ENCODE measurements at places on chromosomes 3 and 15.

- no peak for DNase-seq
Observed at GRCh38 chr3:150830094-150830681, 67.2 kb upstream of the SIAH2 start.

DNA sequence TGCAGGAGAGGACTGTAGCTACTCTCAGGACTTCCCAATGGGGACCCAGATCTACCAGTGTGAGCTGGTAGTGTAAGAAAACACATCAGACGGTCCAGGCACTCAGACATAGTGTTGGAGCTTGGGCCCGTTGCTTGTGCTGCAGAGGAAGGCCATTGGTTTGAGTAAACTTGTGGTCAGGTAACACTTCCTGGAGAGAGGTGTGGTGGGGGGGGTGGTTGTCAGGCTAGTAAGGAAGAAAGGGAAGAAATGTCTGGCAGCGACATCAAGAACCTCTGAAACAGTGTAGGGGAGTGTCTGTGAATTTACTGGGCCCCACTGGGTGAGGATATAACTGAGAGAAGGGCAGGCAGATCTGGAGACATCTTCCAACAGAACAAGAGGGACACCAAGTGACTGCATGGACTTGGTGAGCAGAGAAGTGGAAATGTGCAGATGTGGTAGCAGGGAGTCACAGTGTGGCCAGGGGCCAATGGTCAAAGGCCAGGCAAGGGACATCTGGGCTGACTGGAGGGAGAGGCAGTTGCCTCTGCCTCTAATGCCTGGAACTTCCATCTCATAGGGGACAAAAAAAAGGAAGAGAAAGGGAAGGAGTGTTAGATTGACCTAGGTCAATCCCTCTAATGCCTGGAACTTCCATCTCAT is 63.7 kb upstream of the MRPS22 start:
- DNase-seq, result no peak

DNA sequence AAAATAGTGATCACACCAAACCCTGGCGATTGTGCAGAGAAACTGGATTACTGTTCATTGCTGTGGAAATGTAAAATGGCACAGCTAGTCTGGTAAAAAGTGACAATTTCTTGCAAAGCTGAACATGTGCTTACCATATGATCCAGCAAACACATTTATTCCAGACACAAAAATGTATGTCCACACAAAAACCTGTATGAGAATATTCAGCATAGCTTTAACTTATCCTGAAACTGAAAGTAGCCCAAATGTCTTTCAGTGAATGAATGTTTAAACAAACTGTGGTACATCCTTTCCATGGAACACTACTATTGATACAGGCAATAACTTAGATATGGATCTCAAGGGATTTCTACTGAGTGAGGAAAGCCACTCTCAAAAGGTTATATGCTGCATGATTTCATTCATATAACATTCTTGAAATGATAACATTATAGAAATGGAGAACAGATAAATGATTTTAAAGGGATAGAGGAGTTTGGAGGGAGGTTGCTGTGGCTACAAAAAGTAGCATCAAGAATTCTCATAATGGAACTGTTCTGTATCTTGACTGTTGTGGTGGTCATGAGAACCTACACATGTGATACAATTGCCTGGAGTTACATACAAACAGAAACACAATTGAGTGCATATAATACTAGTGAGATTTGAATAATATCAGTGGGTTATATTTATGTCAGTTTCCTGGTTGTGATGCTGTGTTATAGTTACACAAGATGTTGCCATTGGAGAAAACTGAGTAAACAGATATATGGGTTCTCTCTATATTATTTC is 70.7 kb upstream of the DPH6 start:
- DNase-seq, result no peak

GRCh38 chr3:108940166-108940565 is 13.5 kb downstream of the GUCA1C start:
- DNase-seq, result no peak

DNA sequence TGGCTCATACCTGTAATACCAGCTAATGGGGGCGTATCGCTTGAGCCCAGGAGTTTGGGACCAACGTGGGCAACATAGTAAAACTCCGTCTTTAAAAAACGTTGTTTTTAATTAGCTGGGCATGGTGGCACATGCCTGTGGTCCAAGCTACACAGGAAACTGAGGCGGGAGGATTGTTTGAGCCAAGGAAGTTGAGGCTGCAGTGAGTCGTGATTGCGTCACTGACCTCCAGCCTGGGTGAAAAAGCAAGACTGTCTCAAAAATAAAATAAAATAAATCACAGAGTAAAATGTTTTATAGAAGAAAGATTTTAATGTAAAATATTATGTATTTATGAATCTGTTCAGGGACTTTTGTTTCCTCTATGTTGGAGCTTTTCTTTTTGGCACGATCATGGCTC is 15.3 kb upstream of the STRIT1 start:
- no peak for DNase-seq

DNA sequence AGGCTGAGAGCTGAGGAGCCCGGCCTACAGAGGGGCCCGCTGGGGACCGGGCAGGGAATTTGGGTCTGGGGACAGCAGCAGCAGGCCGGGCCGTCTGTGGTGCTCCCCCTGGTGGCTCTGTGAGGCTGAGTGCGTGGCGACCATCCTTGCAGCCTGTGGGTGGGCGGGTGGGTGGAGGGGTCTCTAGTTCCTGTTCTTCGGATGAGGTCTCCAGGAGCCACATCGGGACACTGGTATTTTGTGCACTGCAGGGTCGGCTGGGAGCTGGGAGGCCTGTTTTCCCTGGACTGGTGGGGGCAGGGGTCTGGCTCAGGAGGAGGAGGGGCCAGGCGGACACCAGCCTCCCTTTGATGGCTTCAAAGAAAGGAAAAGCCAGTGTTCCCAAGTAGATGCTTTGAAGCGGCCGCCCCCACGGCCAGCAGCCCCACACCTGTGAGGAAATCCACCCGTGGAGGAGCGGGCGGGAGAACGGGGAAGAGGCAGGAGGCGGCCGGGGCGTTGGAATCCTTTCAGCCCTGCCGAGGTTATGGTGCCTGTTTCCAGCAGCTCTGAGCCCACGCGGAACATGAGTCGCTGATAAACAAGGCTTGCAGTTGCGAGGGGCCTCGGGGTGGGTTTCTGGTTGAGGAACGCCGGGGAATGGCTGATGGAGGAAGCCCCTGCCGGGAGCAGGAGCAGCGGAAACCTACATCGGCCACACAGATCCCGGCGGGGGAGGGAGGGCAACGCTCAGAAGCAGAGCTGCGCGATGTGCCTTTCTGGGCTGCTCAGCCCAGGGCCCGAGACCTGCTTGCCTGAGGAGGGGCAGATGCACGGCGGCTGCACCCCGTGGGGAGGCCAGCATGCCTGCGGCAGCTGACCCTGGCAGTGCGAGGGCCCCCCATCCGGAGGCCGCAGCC is 154.3 kb downstream of the NSMCE3 start:
- no peak for DNase-seq

DNA sequence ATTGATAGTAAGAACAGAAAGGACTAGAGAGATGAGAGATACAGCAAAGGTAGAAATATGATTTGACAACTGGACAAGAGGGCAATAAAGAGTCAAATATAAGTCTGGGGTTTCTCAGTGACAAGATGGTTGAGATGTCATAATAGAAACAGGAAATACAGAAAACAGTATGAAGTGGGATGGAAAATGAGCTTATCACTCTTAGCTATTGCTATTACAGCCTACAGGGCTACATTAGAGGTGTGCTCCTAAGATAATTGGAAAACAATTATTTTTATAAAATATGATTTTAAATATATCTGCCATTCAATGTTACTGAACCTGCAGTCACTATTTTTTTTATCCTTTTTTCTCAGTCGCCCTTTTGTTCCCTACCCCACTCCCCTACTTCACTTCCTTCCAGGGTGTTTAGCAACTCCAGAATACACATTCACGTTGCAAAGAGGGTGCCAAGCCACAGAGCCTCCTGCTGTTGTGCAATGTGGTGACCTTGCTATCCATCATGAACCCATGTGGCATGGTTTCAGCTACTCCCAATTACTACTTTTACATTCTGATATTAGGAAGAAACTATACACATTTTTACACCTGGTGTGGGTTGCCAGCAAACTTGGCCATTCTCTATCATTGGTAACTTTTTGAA is 6.0 kb downstream of the NRG4 start:
- no peak for DNase-seq

DNA sequence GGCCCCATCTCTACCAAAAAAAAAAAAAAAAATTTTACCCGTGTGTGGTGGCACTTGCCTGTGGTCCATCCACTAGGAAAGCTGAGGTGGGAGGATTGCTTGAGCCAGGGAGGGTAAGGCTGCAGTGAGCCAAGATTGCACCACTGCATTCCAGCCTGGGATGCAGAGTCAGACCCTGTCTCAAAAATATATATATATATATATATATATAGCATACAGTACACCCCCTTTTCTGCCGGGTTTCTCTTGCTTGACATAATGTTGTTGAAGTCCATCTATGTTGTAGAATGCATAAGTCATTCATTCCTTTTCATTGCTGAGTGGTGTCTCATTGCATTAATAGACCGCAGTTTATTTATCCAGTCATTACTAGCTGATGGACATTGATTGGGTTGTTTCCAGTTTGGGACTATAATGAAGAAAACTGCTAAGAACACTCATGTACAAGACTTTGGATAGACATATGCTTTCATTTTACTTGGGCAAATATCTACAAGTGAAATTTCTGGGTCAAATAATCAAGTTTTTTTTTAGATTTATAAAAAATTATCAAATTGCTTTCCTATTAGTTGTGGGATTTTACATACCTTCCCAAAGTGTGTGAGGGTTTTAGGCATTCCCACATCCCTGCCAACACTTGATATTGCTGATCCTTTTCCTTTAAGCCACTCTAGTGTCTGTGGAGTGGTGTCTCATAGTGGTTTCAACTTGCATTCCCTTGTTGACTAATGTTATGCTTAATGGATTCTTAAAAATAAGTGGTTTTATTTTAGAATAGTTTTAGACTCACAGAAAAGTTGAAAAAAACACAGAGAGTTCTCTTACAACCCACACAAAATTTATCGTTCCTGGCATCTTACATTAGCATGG is 2.1 kb upstream of the PRR20G start:
- no peak for DNase-seq

DNA sequence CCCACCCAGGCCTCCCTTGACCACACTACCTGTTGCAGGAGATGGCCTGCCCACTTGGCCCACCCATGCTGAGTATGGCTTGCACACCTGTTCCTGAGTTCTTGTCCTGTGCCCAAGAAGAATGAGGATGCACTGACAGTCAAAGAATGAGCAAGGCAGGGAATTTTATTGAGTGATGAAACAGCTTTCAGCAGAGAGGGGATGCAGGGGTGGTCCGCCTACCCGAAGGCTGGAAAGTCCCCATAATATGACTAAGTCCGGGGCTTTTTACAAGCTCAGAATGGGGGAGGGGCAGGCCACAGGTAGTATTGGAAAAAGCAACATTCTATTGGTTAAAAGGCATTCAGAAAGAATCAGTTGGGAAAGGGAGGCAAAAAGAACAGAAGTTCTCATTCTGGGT is 29.9 kb upstream of the RNU6-1 start:
- DNase-seq, result no peak

GRCh38 chr3:17949101-17949500 is 206.7 kb upstream of the TBC1D5 start:
- DNase-seq, result no peak

DNA sequence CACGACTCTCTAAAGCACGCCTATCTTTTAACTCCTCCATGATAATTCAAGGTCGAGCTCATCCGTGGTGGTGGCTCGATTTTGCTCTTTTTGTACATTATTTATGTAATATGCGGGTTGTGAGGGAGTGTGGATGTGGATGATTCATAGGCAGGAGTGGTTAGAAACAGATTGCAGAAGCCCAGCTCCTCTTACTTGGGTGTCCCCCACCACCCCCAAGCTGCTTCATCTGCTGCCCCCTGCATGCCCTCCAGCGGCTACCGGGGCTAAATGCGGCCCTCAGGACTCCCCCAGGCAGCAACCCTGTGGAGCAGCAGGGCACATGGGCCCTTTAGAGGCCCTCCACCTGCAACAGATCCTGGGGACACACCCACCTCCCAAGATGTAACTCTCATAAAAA is 111.5 kb upstream of the SELENOK start:
- DNase-seq, result no peak

- no peak for DNase-seq
Observed at GRCh38 chr3:13264468-13264795, 155.7 kb downstream of the NUP210 start.

GRCh38 chr3:78764634-78765033 is 1003.2 kb downstream of the ROBO1 start:
- DNase-seq, result no peak

DNA sequence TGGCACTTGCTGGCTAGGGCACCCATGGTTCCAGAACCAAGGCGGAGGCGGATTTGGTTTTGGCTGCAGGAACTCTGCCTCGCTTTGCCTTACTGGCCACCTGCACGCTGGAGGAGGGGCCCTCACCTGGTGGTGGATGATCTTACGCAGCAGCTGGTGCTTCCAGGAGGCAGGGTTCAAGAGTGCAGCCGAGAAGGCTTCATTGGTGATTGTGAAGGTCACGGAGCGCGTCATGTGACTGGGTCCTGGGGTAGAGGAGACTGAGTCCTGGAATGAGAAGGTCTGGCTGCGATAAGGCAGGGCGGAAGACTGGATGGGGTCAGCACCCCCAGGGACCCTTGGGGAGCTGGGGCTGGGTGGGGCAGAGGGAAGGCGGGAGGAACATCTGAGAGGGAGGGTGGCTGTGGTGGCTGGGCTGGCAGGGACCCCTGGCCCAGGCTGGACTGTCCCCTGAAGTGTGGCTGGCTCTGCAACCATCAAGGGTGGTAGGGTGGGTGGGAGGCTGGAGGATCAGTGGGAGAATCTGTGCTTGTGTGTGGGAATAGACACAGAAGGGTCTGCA is 25.8 kb upstream of the GOLGA6C start:
- DNase-seq, result no peak

DNA sequence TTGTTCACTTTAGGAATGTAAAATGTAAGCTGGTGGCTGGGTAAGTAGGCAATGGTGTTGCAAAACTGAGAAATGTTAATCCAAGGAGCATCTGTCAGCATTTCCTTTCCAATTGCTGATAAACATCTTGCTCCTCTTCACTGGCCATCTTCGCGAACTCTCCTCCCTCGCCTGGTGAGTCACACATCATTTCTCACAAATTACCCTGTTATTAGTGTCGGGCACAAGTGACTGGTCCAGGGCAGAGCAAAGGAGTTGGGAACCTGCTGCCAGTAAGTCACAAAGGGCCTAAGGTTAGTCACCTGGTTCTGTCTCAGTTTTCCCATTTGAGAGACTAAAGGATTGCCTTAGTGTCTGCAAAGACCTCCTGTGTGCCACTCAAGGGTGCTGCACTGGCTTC is 13.0 kb downstream of the CERS3 start:
- DNase-seq, result no peak

- no peak for DNase-seq
Observed at GRCh38 chr15:51253366-51253765, 85.0 kb downstream of the CYP19A1 start.

DNA sequence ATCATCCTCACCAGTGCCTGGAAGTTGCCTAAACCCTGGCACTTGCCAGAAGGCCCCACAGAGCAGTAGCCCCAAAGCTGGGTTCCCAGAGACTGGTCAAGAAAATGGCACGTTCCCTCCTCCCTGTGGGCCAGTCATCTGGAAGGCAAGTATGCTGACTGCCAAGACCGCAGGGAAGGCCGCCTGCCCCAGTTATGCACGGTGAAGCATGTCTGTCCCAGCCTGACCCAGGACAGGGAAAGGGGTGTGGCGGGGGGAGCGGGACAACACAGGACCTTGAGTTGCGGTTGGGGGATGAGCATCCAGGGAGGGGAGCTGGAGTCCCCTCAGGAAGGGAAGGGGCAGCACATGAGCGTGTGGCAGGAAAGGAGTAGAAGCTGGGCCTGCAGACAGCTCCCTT is 33.0 kb downstream of the RBPMS2 start:
- DNase-seq, result no peak

GRCh38 chr15:67167091-67167490 is 87.4 kb downstream of the AAGAB start:
- no peak for DNase-seq

- DNase-seq, result no peak
Observed at GRCh38 chr3:14042680-14043079, 82.0 kb downstream of the CHCHD4 start.
